Naive thymus-derived CD4-positive, alpha-beta T cell (primary cell): ENCODE measurements at places on chromosomes 5 and 9. TPM values are rescaled to one million over a fixed set of nuclear protein-coding genes. Genes with fewer than 3 reads are reported as not detected.

GRCh38 chr9:136309101-136309801 lies 5.4 kb upstream of the CCDC187 start:
- no peak for DNase-seq
- no peaks in the 10 kb centered on the region for H3K4me1 ChIP-seq
- no peak overlapping the region for H3K27ac ChIP-seq
- no peaks in the 10 kb centered on the region for H3K36me3 ChIP-seq

- H3K27me3 ChIP-seq = no peaks in the 10 kb centered on the region
- no peak for DNase-seq
- H3K36me3 ChIP-seq = no peaks in the 10 kb centered on the region
- no peak overlapping the region for H3K4me3 ChIP-seq
These were observed 25.9 kb upstream of the ALDH1A1 start for GRCh38 chr9:72978744-72979143.

DNA sequence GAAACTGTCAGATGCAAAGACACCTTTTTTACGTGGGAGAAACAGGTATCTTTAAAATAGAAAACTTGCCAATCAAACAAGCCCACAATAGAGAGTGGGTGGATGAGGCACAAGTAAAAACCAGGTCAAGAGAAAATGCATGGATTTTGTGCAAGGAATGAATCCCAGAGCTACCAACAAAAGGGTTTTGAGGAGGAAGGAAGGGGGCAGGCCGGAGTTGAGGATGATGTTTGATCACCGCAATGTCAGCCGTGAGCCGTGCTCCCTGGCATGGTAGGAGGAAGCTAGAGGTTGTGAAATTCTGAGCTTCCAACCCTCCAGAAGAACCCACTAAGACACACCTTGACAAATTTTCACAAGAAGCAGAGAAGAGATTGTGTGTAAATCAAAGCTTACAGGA lies 53.2 kb downstream of the HRH2 start:
- no peak for DNase-seq
- no peak overlapping the region for H3K4me3 ChIP-seq
- H3K4me1 ChIP-seq = no peaks in the 10 kb centered on the region
- H3K27me3 ChIP-seq = no peaks in the 10 kb centered on the region
- H3K27ac ChIP-seq = no peak overlapping the region
- H3K36me3 ChIP-seq = no peaks in the 10 kb centered on the region

DNA sequence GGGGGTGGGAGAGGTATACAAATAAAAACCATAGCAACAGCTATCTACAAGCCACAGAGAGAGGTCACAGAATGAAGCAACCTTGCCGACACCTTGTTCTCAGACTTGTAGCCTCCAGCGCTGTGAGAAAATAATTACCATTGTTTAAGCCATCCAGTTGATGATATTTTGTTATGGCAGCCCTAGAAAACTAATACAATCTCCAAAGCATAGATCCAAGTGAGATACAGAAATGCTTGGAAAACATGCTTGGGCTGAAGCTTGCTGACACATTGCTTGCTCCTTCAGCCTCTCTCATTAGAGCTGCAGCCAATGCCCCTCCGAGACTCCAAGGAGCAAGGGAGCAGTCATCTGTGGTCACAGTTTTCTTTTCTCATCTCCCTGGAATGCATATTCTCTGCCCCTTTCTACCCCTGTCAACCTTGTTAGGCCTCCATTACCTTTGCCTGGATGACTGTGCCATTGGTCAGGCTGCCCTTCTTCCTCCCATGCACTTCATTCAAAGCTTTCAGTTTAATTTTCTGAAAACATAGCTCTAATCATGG lies 401.4 kb upstream of the KLF4 start:
- no peak overlapping the region for H3K4me3 ChIP-seq
- H3K36me3 ChIP-seq = no peaks in the 10 kb centered on the region
- no peak overlapping the region for H3K27ac ChIP-seq
- no peaks in the 10 kb centered on the region for H3K27me3 ChIP-seq
- no peaks in the 10 kb centered on the region for H3K4me1 ChIP-seq

CCNI2 gene
- total RNA-seq = 4.1 TPM
